Ovary (tissue), 10 donors: ENCODE measurements at places on chromosomes 3 and 15.
A peak's percentile ranks its signal among the peaks of the same experiment; 100 is the strongest.

DNA sequence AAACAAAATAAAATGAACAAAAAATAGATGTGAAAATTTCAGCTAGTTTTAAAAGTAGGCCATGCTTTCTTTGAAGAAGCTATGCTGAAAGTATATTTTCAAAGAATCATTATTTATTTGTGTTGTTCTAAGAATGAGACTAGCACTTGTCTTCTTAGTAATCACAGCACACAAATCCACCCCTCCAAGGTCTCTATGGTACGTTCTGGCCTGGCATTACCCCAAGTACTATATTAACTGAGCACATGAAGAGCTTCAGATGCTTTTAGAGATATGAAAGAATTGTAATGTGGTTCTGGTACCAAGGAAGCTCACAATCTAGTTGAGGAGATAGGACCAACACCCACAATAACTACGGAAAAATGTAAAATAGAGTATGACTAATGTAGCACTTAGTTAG, 416.5 kb downstream of the PLCL2 start:
- no peaks in the 10 kb centered on the region for H3K36me3 ChIP-seq
- no peak overlapping the region for H3K4me3 ChIP-seq
- H3K27ac ChIP-seq = no peak overlapping the region
- no peaks in the 10 kb centered on the region for H3K27me3 ChIP-seq
- H3K4me1 ChIP-seq = no peaks in the 10 kb centered on the region

DNA sequence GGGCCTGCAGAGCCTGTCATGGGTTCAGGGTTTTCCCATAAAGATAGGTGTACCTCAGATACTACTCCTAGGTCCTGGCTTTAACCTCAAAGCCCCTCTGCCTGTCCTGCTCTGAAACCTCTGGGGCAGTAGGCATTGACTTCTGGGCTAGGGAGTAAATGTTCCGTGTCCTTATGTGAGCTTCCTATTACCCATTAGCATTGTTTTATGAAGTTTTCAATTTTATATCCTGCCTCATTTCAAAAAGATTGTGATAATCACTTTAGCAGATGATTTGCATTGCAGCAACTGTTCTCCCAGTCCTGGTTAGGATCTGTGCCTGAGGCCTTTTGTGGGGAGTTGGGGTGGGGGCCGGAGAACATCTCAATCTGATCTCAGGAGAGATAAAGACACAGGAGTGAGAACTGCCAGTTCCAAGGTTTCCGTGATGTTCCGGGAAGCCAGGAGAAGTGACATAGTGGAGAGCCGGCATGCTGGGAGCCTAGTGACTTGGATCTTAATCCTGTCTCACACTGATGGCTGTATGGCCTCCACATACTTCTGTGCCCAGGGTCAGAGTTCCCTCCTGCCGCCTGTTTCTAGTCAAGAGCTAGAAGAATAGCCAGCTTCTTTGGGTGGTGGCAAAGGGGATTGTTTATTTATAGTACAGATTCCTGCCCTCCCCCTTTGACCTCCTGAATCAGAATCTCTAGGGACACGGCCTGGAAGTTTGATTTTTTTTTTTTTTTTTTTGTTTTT, 10.6 kb downstream of the TPM1 start:
- peaks cover 26% of the 10 kb centered on the region for H3K4me1 ChIP-seq
- H3K36me3 ChIP-seq = no peaks in the 10 kb centered on the region
- H3K27me3 ChIP-seq = no peaks in the 10 kb centered on the region
- no peak overlapping the region for H3K4me3 ChIP-seq
- peak; percentile 52 for DNase-seq

DNA sequence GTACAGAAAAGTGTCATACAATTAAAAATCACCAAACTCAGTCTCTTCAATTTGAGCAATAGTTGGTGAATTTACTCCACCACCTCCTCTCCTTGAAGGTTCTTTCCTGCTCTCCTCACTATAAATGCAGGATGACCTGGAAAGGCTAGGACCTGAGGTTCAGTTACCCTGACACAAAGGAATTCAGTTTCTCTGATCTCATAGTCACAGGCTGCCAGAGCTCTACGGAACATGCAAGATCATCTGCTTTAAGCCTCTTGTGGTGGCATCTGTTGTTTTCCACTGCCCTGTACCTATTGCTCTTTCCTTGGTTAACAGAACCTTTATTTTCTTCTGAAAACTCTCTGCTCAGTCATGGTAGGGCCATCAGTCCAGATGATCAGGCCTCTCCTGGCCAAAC, 4.9 kb upstream of the TP63 start:
- H3K27ac ChIP-seq = no peak overlapping the region
- no peaks in the 10 kb centered on the region for H3K27me3 ChIP-seq
- H3K4me3 ChIP-seq = no peak overlapping the region

DNA sequence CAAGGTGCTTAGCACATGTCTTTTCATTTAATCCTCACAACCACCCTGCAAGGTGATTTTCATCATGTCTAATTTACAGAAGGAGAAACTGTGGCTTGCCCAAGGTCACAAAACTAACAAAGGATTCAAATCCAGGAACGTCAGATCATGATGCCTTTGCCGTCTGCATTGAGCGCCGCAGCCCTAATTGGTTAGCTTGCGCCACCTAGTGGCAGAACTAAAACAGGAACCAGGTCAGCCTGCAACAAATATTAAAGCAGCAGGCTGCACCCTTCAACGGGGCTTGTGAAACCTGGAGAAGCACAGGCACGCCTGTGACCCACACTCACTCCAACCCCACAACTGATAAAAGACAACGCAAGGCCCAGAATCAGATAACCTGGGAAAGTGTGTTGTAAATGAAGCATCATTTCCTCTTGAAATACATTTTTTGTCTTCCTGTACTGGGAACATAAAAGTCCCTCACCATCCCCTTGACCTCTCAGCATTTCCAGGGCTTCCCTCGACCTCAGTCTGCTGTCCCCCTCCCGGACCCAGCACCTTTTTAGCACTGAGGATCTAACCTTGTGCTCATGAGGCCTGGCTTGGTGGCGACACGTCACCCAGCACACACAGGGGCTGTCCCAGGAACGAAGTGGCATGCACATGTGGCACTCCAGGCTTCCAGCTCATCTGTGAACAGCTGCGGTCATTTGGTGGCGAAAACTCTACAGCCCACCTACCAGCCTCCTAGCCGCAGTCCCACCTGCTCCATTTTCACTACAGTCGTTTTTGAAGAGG, 17.3 kb downstream of the DPH3 start:
- DNase-seq = peak; percentile 80
- H3K4me3 ChIP-seq = no peak overlapping the region
- no peak overlapping the region for H3K27ac ChIP-seq
- H3K36me3 ChIP-seq = no peaks in the 10 kb centered on the region

DNA sequence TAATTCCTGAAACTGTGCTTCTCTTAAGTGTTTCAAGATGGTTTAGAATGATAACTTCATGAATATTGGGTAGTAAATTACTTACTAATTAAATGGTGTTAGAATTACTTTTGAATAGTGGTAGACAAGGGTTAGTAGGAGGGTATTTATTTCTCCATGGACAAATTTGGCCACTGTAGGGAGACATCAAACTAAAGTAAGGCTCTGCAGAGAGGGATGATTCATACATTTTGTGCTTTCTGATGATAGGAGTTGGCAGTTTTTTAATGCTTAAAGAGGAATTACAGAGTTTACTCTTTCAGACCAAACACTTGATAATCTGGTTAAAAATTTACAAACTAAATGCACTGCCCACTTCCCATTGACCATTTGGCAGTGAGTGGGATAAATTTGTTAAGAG, 127.6 kb downstream of the NAALADL2 start:
- no peaks in the 10 kb centered on the region for H3K27me3 ChIP-seq
- H3K36me3 ChIP-seq = no peaks in the 10 kb centered on the region
- H3K27ac ChIP-seq = no peak overlapping the region
- DNase-seq = no peak

- H3K4me3 ChIP-seq = no peak overlapping the region
- no peak for DNase-seq
- no peaks in the 10 kb centered on the region for H3K27me3 ChIP-seq
- H3K4me1 ChIP-seq = no peaks in the 10 kb centered on the region
- no peaks in the 10 kb centered on the region for H3K36me3 ChIP-seq
Measured at GRCh38 chr3:46280105-46280797, 38.0 kb downstream of the CCR3 start.
